NCI-H2081 treated with DMSO at 0.1 percent for 48 hours (cell line): ENCODE measurements at places on chromosomes 4 and X.

DNA sequence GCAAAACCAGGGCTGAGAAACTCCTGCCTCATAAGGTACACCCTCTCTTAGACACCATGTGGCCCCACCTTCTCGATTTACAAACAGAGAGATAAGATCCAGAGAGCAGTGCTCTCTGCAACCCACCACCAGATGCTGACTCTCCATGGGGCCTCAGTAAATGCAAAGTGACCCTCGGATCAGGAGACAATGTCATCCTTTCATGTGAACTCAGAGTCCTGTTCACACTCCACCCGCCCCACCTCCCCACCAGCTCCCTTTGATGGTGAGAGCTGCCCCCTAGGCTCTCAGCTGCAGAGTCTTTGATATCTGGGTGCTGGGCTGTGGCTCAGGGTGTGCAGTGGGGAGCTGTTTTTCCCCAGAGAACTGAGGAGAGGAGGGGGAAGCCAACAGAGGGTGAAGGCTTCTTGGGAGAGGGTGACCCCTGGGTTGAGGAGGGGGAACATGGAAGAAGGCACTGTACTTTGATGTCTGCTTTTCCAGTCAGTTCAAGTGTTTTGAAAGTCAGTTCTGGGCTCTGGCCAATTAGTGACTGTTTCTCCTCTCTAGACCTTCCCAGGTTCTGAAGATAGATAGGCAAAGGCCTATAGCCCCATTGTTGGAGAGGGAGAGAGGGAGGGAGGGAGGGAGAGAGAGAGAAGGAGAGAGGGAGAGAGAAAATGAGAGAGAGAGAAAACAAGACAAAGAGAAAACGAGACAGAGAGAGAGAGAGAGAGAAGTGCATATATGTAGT lies 88.2 kb downstream of the SCD5 start:
- DNase-seq: no peak

- DNase-seq: no peak
Measured at GRCh38 chr4:66585767-66586166, 915.5 kb upstream of the EPHA5 start.

DNA sequence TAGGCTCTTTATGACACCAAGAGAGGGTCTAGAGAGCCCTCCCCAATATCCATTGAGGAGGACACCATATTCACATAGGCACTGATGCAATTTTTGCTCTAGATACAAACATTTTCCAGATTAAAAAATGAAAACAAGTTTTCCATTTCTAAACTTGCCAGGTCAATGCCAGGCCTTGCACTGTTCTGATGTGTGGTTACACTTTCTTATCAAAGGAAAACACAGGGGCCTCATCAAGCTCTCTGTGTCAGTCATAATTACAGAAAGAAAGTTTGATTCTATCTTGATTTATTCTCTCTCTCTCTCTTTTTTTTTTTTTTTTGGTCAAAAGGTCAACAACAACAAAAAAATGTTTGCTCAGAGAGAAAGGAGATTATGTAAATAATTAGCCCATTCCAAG lies 80.2 kb upstream of the ACSL4 start:
- no peak for DNase-seq

DNA sequence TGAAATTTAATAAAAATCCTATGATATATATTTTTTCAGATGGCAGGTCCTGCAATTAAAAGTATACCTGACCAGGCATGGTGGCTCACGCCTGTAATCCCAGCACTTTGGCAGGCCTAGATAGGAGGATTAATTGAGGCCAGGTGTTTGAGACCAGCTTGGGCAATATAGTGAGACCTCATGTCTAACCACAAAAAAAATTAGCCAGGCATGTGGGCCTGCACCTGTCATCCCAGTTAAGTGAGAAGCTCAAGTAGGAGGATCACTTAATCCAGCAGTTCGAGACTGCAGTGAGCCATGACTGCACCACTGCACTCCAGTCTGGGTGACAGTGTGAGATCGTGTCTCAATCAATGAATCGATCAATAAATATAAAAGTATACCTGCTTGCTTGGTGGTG lies 2.5 kb downstream of the OCIAD2 start:
- DNase-seq: no peak

DNA sequence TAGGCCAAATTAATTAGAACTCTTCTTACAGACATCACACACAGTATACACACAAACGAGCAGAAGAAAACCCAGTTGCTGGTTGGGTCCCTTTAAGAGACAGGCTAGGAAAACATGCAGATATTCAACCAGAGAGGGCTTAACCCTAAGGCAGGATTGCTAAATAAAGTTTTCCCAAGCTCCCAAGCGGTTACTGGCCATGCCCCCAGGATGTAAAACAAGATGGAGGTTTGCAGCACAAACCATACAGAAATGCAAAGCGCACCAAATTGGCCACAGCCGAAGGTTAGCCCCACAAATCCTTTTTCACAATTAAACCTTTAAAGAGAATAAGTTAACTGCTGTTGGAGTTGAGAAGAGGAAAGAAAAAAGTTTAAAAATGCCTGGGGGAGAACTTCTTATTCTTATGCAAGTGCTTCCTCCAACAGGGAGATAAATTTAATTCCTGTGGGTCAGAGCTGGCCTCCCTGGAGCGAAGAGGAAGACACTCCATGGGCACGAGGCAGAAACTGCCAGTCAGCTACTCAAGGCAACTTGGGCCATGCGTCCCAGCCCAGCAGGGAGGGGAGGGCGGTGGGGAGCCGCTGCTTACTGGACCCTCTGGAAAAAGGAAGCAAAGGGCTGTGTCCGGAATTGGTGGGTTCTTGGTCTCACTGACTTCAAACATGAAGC lies 167.6 kb upstream of the ARSJ start:
- no peak for DNase-seq
